NCI-H2081 treated with DMSO at 0.1 percent for 48 hours (cell line): ENCODE measurements at places on chromosomes 11 and 22.

- DNase-seq, result no peak
Observed at GRCh38 chr11:44367452-44367851, 57.5 kb upstream of the ALX4 start.

DNA sequence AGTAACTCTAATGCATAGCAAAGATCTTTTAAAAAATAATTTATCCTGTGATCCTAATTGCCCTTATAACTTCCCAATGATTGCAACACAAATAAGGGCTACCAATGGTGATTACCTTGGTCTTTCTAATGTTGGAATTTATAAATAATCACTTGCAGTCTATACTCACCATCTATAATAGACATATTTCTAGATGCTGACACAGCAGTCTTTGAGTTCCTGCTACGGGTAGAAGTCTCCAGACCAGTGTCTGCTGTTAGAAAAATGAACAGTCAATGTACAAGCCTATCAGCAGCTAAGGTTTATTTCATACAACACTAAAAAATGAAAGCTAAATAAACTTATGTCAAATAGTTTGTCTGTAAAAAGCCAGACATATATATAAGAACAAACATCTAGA is 44.4 kb upstream of the GPR83 start:
- no peak for DNase-seq

DNA sequence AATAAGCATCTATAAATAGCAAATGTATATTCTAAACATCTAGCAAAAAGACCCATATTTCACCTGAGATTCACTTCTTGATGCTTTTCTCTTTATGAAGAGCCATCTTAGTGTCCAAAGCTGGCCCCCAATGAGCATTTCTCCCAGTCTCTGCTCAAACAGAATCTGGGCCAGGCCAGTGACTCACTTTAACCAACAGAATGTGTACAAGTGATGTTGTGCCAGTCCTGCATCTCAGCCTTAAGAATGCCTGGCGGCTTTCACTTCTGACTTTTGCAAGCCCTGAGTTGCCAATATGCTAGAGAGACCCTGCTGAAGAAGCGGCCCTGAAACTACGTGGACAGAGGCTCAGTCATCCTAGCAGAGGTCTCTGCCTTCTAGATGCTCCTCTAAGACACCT is 6.9 kb upstream of the COPB1 start:
- no peak for DNase-seq

DNA sequence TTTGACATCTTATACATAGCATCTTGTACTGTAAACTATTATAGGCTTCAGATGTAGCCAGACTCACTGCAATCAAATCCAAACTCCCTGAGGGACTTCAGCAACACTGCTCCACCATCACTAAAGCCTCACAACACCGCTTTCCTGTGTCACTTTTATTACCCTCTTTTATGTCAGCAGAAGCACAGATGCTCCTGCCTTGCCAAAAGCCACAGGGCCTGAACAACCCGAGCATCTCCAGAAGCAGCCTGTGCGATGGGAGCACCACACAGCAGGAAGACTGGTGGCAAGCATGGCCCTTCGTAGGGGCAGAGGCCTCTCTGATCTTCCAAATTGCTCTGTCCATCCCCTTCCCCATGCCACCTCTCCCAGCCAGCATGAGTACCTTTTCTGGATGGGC is 22.9 kb downstream of the TMEM123 start:
- no peak for DNase-seq

DNA sequence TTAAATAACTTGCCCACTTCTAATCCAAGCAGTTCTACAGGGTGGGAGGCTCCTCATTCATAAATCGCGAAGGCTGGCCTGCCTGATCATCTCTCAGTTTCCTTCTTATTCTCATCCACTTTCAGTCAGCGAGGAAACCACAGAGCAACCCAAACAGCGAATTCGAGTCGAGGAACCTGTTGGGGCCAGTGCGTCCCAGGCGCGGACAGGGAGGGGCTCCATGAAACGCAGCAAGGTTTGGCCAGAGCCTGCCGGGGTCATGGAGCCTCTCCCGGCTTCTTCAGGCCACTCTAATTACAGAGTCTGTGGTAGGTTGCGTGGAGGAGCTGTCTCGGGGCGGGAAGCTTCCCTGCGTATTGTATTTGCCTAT is 741 bp upstream of the NAV2 start:
- no peak for DNase-seq

GRCh38 chr11:1342946-1343345 is 33.5 kb upstream of the TOLLIP start:
- DNase-seq, result no peak

- DNase-seq, result no peak
Observed at GRCh38 chr11:97815667-97816066, 1205.1 kb upstream of the CNTN5 start.

GRCh38 chr11:108734956-108735559 is 70.2 kb downstream of the DDX10 start:
- DNase-seq, result no peak

GRCh38 chr11:18054511-18055103 is 8.5 kb upstream of the TPH1 start:
- DNase-seq, result no peak

DNA sequence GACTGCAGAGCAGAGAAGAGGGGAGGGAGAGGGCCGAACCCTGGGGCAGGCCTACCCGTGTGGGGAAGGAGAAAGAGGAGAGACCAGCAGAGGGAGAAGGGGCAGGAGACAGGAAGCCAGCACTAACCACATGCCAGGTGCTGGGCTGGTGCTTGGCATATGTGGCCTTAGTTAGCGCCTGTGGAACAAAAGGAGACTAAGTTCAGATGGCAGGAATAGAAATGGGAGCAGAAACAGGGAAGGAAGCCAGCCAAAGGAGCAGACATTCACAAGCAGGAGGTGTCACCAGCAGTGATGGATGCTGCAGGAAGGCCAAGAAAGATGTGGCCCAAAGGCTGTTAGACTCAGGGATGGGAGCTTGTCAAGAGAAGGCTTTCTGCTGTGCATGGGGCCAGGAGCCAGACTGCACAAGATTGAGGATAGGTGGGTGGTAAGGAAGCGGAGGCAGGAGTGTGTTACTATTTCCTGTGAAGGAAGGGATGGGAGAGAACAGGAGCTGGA is 26.7 kb downstream of the TREH start:
- DNase-seq, result no peak

- DNase-seq, result no peak
Observed at GRCh38 chr11:74717221-74717969, 13.8 kb downstream of the CHRDL2 start.

DNA sequence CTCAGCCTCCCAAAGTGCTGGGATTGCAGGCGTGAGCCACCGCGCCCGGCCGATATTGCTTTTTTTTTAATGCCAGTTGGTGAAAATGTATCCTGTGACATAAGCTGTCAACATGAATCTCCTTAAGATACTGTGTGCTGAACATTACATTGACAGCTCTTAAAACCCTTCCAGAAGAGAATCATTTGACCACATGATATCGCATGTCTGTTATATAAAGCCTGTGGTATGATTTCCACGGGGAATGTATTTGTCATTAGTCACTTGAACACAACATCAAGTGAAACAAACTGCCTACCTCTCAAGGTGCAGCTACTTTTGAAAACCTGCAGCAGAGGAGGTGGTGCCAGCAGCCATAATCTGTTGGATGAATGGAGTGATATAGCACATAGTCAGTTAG is 67.0 kb downstream of the BCL2L13 start:
- DNase-seq, result no peak

DNA sequence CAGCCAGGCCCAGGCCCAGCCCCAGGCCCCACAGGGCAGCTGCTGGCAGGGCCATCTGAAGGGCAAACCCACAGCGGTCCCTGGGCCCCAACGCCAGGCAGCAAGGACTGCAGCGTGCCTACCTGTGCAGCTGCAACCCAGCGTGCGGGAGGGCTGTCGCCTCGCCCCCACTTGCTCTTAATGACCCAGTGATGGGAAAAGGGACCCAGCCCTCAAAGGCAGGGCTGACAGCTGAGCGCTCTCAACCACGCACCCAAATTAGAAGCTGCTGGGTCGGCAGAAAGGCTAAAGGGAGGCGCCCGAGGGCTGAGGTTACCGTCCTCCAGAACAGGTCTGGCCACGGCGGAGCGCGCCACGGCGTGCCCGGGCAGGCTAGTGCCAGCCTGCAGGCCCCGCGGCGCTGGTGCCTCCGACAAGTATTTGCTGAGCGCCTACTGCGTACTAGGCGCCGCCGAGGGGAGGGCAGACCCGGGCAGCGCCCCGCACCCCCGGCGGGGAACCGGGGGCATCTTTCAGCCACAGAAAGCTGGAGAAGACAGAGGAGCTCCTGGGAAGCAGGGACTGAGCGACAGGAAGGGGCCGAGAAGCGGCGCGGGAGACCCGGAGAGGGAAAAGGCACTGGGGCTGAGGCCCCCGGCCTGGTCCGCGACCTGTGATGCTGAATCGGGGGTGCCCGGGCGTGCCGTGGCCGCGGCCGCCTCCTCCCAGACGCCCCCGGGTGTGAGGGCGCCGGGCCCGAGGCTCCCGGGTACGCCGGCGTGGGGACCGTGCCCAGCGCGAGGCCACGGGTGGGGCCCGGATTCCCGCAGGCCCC is 773 bp downstream of the HRAS start:
- no peak for DNase-seq

GRCh38 chr11:69359735-69360480 is 66.0 kb downstream of the MYEOV start:
- DNase-seq, result no peak

DNA sequence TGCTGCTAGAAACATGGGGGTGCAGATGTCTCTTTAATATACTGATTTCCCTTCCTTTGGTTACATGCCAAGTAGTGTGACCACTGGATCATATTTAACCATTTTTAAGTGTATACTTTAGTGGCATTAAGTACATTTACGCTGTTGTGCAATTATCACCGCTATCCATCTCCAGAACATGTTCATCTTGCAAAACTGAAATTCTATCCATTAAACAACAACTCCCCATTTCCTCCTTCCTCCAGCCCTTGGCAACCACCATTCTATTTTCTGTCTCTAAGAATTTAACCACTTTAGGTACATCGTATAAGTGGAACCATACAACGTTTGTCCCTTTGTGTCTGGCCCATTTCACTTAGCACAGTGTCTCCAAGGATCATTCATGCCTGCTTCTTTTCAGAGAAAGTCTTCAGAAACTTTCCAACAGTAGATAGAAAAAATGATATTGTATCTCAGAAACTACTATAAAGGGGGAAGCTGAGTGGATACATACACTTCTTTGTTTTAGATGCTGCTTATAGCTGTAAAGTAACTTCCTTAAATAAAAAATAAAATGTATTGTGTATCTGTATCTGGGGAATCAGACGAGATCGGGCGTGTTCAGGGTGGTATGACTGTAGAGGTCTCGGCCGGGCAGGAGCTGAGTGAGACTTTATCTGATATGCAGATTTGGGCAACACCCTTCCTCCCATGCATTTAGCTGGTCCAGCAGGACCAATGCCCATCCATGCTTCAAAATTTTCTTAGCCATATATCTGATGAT is 44.6 kb upstream of the ZBED5 start:
- no peak for DNase-seq

DNA sequence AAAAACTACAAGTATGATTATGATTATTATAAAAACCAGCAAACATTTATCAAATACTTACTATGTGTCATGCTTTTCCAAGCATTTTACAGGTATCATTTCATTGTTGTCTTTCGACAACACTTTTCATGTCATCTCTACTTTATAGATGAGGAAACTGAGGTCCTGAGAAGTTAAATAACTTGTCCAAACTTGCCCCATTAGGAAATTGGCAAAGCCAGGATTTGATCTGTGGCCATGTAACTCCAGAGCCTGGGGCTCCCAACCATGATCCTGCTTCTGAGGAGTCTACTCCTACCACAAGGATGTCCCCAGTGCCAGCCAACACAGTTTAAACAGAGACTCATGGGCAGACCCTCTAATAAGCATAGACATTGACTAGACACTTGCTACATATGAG is 15.2 kb downstream of the EHF start:
- DNase-seq, result no peak

- DNase-seq, result no peak
Observed at GRCh38 chr22:36323182-36323854, 64.4 kb downstream of the MYH9 start.

- DNase-seq, result no peak
Observed at GRCh38 chr11:84211896-84212295, 925.7 kb upstream of the CCDC90B start.

DNA sequence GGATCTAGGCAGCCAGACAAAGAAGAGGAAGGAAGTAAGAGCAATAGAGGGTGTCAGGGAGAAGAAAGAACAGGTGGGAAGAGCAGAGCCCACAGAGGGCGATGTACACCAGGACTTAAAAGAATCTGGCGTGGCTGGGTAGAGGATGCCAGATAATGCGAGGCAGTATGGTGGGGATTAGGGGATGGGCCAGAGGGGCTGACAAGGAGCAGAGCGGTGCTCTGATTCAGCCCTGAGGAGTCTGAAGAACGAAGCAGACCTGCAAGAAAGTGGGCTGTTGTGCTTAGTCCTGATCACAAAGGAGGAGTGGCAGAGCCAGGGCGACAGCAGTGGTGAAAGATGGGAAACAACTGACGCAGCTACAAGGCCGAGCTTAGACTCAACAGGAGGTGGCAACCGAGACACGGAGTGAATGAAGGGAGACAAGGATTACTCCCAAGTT is 163.7 kb downstream of the LARGE1 start:
- DNase-seq, result no peak

DNA sequence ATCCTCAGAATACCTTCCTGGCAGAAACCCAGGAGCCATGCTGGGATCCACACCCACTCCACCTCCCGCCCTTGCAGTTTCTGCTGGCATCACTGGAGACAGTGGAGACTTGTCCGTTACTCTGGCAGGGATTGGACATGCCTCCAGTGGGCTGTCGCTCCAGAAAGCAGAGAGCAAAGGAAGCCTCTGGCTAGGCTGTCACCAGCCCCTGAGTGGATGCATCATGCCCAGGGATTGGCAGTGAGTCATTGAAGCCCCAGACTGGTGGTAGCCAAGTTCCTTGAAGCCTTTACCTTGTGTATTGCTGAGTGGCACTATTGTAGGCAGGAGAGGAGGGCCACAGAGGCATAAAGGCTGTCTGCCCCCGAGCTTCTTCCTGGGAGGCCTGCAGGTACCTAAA is 34.8 kb upstream of the E2F8 start:
- DNase-seq, result no peak

DNA sequence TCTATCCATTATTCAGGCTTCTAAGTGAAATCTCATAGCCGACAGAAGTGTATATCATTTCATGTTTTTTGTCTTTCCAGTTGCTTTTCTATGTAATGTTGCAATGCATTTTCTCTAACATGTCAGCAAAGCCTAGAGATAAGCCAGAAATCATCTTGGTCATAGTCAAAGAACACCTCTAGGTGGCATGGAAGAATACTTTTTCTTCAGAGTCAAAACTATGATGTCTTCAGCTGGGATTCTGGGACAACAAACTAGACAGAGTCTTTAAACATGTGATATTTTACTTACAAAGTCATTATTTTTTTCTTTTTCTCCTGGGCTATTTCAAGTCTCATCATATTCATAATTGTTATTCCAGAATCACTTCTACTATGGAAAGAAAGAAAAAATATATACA is 4.4 kb downstream of the GAS2 start:
- no peak for DNase-seq

- DNase-seq, result no peak
Observed at GRCh38 chr11:112794331-112794846, 166.8 kb upstream of the NCAM1 start.

GRCh38 chr11:76173663-76174062 is 32.6 kb downstream of the WNT11 start:
- DNase-seq, result no peak

GRCh38 chr11:27934830-27935145 is 173.2 kb downstream of the KIF18A start:
- DNase-seq, result no peak
